ENCODE measurements at places on chromosomes 13 and 19.
A peak's percentile ranks its signal among the peaks of the same experiment; 100 is the strongest.

- no peak for DNase-seq
Measured at GRCh38 chr19:41555748-41556147, 20.2 kb upstream of the CEACAM21 start.

GRCh38 chr19:39218230-39219007 lies 14.4 kb upstream of the SYCN start:
- DNase-seq = no peak

DNA sequence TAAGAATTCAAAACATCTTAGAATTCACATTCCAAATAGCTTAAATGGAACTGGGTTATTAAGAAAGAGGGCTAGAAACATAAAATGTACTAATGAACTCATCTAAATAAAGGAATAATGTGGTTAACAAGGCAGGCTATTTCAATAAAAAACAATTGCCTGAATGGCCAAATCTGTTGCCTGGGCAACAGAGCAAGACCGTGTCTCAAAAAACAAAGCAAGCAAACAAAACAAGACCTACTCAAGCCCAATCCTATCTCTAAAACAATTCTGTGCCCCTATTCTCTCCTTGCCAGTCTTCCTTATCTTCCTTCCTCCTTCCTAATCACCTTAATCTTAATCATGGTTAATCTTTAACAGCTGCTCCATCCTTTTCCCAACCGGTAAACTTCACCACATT lies 12.1 kb downstream of the IGFL1 start:
- DNase-seq = no peak

DNA sequence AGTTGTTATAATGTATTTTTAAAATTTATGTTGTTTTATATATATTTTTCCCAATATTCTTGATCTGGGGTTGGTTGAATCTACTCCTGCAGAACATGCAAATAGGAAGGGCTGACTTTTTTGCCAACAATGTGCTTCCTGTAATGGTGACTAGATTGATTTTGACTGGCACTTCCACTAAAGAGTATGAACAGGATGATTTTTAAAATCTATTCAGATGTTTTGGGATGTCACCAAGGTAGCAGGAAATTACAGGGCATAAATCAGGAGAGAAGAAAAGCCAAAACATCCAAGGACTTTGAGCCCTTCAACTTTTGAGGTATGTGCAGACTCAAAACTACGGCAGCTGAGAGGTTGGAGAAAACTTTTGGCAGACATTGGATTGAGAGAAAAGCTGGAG lies 1047.6 kb downstream of the SLITRK5 start:
- no peak for DNase-seq

DNA sequence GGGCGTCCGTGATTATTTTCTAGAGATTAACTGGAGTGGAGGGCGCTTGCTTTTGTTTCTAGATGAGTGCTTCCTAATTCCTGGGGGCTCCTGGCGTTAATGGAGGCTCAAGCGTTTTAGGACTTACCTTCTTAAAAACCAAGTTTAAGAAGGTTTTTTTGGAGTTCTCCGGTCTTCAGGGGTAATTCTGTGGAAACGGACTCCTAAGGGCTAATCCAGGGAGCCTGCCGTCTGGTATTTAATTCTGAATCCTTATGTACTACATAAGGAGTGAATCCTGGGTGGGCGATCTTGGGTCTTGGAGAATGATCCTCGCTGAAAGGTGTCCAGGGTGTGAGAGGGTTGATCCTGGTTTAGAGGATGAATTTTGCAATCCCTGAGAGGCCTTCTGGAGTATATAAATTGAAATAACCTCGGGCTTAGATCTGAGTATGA lies 357 bp downstream of the RPS11 start:
- no peak for DNase-seq

GRCh38 chr19:38891771-38892170 lies 7.6 kb downstream of the SIRT2 start:
- no peak for DNase-seq

DNA sequence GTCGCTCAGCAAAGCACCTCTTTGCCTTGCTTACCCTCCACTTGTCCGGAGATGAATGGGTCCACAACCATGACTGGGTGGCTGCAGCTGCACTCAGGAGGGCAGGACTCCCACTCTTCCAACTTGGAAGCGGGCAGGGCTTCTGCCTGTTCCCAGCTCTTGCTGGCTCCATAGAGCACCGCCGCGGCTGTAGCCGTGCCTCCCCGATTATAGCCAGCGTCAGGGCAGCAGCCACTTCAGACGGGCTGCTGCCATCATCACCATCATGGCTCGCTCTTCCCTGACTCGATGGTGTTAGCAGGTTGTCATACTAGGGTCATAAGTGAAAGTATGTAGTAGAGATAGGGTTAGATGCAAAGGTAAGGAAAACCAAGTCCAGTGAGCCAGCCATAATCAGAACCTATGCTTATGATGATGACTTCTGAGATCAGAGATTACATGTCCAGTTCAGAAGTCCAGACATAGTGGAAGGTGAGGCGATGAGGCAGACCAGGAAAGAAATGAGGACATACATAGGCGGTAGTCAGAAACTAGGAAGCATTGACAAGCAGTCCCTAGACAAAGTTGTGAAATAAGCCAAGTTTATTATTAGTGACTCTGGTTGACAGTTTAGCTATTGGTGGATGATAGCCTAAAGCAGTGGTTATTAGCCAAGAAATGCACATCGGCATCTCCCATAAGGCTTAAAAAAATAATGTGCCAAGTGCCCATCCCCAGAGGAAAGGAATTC lies 4.4 kb upstream of the INTS6 start:
- no peak for DNase-seq

DNA sequence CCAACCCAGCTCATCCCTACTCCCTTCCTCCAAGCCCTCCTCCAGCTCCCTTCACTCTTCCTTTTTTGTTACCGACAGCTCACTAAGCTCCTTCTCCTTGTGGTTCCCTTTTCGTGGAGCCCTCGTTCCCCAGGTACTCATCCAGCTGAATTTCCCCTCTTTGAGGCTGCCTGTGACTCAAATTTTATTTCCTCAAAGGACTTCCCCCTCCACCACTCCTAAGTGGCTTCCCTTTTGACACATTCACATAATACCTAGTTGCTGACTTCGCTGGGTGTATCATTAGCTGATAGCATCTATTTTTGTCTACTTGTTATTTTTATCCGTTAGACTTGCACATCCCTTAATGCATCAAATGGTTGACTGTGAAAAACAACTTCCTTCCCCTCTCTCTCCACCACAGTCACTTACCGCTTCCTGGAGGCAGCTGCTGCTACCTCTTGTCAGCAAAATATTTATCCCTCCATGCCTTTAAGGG lies 14.5 kb downstream of the FFAR2 start:
- DNase-seq = peak; percentile 75

All from CD4-positive, alpha-beta T cell treated with Interleukin-15 for 4 hours (primary cell).